ENCODE measurements at places on chromosomes 13 and 19.

DNA sequence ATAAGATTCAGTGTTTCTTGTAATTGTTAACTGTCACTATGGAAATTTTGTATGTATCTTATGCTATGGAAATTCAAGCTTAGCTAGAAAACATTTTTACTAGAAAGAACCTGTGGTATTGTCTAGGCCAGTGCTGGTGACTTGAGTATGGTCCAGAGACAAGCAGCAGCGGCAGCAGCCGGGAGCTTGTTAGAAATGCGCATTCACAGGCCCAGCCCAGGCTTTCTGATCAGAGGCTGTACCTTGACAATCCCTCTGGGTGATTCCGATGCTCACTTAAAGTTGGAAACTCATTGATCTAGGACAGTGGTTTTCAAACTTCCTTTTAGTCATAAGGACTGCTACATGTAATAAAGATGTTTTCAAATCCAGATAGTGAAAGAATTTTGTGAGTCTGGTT lies 287.4 kb downstream of the SHISA2 start:
- DNase-seq, result no peak

- no peak for DNase-seq
These were observed 24.2 kb downstream of the SH3GL1 start for GRCh38 chr19:4376028-4376670.

DNA sequence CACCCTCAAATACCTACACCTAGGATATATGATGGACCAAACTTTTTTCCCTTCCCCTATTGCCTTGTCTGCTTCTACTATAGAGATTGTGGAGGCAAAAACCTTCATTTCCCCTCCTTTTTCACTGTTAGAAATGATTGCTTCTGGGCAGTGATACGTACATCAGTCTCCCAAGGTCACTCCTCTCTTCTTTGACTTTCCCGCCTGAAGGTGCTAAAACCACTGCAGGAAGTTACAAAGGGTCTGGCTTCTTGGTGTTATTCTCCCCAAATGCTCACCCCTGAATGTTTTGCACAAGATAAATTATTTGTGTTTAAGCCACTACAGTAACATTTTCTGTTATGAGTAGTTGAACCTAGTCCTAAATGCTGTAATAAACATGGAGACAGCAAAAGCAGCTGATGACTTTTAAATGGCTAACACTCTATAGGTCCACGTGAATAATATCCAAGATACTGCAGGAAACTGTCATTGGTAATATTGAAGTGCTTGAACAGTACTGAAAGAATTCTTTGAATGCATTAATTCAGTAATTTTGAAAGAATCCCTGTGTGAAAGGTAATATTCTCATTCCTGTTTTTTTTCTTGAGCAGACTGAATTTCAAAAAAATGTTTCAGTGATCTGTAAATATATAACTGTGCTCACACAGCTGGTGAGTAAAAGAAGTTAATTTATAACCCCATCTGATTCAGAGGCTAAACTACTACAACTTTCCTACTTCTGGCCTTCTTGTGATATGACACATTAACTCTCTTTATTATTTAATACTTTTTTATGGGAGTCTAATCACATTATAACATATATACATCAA lies 865.1 kb downstream of the EFNB2 start:
- DNase-seq, result no peak

DNA sequence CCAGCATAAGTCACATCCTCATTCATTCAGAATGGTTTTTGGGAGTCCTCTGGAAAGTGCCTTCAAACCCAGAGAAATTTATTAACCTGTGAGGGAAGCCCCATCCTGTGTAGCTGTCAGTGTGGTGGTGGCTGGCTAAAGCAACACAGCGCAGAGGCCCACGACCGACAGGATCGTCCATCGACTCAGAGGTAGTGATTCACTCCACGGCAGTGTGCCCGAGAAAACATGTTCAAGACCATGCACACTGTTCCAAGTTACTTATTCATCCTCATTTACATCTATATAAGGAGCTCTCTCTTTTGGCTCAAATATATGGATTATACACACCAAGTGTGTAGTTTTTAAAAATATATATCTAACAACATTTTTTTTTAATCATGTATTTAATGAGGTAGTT lies 96.3 kb upstream of the SLC15A1 start:
- no peak for DNase-seq

GRCh38 chr19:44671400-44671799 lies at the start of gene CEACAM19:
Gene CEACAM19, plus strand, starts transcription at chr19:44671482. Its CDS starts 450 bp downstream, at chr19:44671932.
- DNase-seq, result no peak

GRCh38 chr13:94270556-94270955 lies 208.9 kb downstream of the DCT start:
- DNase-seq, result no peak

- DNase-seq, result no peak
These were observed 780 bp downstream of the CD177 start for GRCh38 chr19:43354305-43354627.

GRCh38 chr19:2719920-2720776 lies 1.0 kb downstream of the DIRAS1 start:
- no peak for DNase-seq

- no peak for DNase-seq
These were observed 5.0 kb downstream of the FUZ start for GRCh38 chr19:49807904-49808675.

DNA sequence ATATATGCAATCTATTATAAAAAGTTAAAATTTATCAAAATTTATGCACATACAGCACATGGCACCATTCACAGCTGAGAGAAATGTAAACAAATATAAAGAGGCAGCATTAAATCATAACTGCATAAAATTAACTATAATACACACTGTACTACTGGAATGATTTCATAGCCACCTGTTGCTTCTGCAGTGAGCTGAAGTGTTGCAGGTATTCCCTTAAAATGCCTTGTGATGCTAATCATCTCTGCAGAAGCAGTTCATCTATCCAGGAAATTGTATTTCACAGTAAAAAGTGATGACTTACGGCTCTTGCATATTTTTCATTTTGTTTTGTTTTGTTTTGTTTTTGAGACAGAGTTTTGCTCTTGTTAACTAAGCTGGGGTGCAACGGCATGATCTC lies 82.1 kb downstream of the STOML3 start:
- no peak for DNase-seq

GRCh38 chr19:48844472-48844871 lies 8.2 kb upstream of the HSD17B14 start:
- DNase-seq, result no peak

DNA sequence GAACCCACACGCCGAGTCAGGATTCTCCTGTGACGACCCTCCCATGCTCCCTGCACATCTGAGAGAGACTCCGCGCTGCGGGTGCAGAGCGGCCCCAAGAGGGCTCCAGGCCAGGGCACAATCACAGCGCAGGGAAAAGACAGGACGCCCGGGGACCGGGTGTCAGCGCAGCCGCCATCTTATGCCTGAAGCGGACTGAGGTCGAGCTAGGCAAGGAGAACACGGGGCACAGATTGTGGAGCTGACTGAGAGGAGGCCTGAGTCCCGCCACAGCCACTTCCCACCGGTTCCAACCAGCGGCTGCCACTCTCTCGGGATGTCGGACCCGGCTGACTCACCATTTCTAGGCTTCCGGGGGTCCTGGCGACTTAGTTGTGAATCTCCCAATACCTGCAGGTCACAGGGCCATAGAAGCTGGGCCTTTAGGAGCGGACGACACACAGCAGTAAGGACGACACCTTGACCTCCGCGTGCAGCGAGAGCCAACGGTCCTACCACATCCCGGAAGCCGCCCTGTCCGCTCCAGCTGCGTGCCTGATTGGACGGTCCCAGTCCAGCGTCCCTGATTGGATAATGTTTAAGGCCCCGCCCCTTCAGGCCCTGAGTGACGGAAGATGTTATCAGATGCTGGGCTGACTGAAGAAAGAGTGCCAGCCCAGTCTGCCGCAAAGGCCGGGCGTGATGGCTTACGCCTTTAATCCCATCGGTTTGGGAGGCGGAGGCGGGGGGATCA lies at the start of gene ZNF728:
Gene ZNF728, minus strand, starts transcription at position 487 of the 733 bp plus-strand sequence. Its CDS starts 146 bp downstream, at position 341.
- DNase-seq, result no peak

DNA sequence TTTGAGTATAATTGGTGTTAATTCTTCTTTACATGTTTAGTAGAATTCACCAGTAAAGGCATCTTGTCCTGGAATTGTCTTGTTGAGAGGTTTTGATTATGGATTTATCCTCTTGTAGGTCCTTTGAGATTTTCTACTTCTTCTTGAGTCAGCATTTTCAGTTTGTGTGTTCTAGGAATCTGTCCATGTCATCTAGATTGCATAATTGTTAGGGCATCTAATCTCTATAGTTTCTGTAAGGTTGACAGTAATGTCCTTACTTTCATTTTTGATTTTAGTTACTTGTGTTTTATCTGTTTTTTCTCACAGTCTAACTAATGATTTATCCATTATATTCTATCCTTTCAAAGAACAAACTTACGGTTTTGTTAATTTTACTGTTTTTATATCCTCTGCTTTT lies 492.0 kb downstream of the FGF9 start:
- no peak for DNase-seq

Measured in stimulated activated CD8-positive, alpha-beta memory T cell treated with anti-CD3 and anti-CD28 coated beads, Interleukin-4, amount 100 ng/mL, for 24 hours (primary cell).